Stimulated activated CD4-positive, alpha-beta T cell treated with anti-CD3 and anti-CD28 coated beads, Interleukin-15, amount 100 ng/mL, for 1 hour (primary cell): ENCODE measurements at places on chromosomes 7 and 10.

DNA sequence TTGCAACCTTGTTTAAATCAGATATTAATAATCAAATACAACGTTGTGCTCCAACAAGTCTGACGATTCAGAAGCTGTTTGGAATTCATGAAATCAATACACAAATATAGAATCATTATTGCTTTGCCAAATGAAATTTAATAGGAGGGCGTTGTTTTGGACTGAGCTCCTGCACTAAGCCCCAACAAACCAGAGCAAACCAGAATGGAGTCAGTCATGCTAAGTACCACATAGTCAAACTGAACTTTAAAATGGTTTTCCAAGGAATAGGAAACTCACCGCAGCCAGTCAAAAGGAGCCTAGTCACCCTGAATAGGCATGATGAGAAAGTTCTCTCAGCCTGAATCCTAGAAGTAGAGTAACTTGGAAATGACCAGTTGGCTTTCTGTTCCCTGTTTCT, 53.7 kb downstream of the HACD1 start:
- DNase-seq: no peak

- DNase-seq: no peak
Observed at GRCh38 chr10:79136236-79137005, 67.7 kb downstream of the ZMIZ1 start.

- no peak for DNase-seq
Observed at GRCh38 chr7:37062560-37062859, 338.2 kb upstream of the AOAH start.

DNA sequence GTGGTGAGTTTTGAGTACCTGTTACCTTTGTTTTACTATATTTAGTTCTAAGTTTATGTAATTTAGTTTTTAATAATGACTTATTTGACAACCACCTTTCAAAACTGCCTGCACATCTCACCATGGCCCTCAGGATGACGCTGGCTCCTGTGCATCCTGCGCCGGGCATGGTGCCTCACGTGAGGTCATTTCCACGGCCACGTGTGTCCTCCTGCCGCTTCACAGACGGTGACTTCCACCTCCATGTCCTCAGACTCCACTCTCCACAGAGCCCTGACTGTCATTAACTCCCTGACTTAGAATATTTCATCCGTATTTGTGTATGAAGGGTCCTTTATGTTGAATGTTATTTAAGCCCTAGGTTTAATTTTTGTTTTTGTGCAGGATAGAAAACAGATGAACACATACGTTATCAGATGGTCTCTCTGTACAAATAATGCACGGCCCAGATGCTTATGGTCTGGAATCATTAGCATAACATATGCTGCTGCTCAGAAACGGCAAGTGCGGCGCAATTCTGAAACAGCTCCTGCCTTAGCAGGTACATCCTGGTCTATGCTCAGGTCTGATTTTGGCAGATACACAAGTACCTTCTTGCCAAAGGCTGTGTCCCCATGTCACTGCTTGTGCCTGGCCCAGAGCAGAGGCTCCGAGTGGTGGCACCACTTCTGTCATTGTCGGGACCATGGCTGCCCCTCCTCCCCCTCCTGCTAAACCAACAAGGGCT, 155.8 kb downstream of the WDR37 start:
- DNase-seq: no peak

- DNase-seq: no peak
Observed at GRCh38 chr7:24732646-24733413, 24.4 kb downstream of the GSDME start.

DNA sequence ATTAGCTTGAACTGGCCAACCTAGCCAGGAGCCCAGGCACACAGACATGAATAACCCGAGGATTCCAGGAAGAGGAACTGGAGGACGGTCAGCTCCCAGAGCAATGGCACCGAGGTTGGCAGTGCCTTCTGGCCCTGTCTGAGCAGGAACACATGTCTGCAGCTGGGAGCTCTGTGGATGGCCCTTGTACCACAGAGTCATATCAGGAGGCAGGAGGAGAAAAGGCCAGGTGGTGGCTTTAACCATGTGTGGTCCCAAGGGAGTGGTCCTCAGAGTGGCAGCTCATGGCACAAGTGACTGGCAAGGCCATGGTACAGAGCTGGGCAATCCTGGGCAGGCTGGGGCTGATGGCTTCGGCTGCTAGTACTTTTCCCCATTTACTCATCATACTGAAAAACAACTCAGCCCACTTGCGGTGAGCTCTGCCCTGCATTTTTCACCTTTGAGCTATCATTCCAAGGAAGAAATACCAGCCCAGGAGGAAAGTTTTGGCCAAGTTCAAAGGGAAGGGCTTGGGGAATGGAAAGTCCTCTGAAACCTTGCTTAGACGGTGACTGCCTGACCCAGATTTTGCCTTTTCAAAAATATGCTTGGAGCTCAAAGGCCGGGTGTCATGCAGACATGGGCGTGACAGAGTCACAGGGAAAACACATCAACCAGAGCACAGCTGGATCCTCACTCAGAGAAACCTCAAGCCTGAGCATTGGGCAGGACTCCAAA, 25.7 kb upstream of the LOXL4 start:
- no peak for DNase-seq

DNA sequence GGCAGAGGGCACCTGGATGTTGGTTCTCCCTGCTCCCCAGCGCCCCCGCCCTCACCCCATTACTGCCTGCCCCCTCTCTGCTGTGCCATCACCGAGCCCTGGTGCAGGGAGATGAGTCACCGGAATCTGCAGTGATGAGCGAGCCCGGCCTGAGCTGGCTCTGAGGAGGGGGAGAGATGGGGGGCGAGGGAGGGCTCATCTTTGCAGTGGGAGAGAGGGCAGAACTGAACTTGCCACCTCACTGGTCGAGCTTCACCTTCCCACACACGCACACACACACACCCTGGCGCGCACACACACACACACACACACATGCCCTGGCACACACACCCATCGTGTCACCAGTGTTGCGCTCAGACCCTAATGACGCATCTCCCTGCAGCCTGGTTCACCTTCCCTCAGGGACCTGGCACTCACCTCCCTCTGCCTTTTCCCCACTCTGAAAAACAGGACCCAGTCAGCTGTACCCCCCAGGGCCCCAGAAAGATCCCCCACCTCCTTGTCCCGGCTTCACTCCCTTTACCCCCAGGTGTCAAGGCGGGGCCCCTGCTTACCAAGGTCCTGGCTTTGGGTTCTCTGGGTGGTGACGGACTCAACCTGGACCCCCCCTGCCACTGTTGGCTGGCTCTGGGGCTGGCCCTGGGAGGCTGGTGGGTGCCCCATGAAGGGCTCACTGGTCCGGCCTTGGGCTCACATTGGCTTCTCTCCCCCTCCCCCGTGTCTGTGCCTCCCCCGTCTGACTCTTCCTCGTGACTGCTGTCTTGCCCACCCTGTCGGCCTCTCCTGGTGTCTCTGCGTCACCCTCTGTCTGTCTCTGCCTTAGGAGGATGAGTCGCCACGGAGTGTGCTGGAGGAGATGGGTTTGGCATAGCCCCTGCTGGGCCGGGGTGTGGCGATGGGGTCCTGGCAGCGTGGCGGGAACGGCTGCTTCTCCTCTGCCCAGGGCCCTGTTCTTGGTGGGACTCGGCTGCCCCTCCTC, 5.4 kb downstream of the VGF start:
- DNase-seq: no peak

GRCh38 chr7:95675016-95675415, 78.7 kb upstream of the PDK4 start:
- DNase-seq: no peak

DNA sequence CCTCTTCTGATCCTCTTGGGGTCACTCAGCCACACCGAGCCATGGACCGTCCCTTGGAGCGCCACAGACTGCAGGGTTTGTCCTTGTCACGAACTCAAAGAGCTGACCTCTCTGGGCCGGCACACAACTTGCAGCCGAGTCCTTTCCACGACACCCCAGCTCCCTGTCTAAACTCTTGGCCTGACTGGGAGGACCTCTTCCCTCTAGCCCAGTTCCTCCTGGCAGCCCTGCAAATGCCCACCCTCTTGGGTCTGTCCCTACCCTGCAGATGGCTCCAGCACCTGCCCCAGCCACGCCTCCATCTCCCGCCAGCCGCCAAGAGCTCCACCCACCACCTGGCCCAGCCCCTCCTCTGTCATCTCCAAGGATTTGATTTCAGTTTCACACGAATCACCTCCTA, 339.2 kb downstream of the DNAJB6 start:
- DNase-seq: no peak
